ENCODE measurements at places on chromosomes 2 and 18.

DNA sequence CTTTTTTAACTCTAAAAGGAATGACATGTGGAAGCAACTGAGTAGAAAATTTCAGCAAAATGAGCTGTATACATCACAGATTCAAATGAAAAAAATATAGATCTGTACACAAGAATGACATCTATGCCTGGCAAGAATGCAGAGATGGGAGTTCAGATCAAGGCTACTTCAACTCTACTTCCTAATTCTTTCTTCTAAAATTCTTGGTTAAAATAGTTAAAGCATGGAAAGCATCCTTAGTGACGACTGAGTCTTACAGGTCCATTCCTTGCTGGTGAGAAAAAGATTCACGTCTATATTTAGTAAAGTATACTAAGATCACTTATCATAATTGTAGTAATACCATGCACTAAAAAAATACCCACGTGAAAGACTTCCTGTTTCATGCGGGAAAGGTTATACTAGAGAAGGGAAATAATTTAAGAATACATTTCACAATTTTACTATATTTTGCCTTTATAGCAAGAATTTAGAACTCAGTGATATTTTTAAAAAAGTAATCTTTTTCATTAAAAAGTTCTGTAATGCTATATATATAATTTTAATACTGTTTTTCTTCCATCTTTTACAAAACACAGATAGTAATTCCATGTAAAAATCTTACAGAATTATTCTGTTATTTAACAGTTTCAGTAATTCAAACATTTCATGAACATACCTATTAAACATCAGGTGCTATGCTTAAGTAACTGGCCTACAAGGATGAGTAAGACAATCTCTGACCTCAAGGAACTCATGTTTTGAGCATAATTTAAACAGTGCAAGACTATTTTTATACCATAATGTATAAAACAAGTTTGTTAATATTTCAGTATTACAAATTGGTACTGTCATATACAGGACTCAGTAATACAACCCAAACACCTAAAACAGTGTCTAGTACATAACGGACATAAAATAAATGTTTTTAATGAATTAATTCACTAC is 159.6 kb downstream of the BAZ2B start:
- peak; percentile 34 for DNase-seq

DNA sequence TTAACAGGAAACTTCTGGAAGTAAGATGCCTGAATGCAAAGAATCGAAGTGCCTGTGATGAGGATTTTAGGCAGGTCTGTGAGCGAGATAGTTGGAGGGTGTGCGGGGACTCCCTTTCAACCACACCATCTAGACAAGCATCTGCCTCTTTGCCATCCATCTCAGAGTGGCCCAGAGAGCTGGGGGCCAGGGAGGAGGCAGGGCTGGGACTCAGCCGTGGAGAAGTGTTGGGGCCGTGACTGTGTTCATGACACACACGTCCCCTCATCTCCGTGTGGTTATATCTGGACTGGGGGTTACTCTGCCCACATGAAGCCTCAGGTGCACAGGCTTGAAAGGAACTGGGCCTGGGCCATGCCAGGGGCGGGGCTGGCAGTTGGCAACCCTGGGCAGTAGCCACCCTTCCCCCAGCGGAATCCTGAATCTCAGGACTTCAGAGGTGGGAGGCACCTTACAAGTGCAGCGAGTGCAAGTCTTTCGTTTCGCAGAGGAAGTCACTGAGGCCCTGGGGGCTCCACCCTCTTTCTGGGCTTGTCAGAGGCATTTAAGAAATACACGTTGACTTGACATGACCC is 112.5 kb downstream of the SLC4A3 start:
- no peak for DNase-seq

DNA sequence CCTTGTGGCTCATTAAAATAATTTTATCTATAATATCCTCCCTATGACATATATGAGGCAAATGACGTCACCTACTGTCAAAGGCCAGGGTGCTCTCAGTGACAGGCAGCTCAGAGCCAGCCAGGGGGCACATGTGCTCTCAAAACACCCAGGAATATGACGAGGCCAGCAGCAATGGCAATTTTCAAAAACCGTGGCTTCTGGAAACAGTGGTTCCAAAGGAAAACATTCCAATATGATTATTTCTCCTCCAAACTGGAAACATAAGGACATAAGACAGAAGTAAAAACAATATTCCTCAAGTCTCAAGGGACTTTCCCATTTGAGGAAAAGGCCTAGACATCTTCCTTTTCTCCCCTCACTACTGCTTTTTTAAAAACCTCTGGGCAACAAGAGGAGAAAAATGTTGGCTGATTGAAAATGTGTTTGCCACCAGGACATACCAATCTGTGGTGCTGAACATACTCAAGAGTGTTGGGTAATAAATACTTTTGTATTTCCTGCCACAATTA is 40.8 kb downstream of the RNF152 start:
- no peak for DNase-seq

DNA sequence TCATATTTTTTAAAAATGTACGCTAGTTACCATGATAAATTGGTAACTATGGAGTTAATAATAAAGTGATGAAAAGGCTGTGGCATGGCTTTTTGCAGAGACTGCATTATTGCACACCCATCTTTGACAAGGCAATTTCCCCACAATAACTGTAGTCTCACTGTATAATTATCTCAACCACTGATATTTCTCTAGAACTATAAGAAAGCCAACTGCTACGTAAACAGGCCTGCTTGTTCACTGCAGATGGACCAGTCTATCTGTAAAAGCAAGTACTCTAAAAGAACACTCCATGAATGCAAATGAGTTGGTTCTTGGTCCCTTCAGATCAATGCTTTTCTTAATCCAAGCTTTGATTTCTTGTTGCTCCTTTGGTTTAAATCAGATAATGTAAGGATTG is 218.7 kb downstream of the RBM43 start:
- DNase-seq: no peak

DNA sequence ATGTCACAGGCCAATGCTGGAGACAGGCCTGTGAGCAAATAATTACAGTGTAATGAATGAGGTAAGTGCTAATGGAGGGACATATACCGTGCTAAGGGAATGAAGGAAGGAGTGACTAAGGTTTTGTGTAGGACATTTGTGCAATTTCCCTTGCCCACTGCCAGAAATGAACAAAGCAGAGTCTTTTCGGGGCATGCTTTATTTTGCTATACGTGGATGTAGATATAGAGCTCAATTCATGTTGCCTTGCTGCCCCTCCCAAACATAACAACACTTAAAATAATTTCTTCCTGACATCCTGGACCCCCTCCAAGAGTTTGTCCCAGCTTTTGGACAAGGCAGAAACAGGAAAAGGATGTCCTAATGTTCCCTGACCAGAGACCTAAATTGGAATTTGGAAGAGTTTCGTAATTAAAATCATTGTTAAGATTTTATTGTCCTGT is 23.7 kb upstream of the CD28 start:
- no peak for DNase-seq

GRCh38 chr2:121356058-121356640 is 71.1 kb upstream of the TFCP2L1 start:
- DNase-seq: peak; percentile 38

DNA sequence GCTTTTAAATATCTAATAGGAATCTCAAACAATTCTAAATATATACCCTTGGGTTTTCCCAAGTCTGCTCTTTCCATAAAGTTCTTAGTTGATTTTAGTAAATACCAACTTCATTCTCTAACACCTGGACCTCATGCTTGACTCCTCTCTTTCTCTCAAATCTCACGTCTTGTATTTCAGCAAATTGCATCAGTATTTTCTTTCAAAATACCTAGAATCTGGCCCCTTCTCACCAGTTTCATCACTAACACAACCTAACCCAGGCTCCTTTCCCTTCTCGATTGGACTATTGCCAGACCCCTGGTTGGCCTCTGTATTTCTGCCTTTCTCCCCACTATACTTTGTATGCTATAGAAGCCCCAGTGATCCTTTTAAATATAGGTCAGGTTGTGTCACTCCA is 23.0 kb upstream of the FAM171B start:
- no peak for DNase-seq

GRCh38 chr18:22344908-22345670 is 72.6 kb downstream of the CTAGE1 start:
- DNase-seq: no peak

- DNase-seq: no peak
Measured at GRCh38 chr18:24831871-24832665, 371.6 kb downstream of the HRH4 start.

GRCh38 chr2:157431176-157431575 is 12.7 kb downstream of the CYTIP start:
- no peak for DNase-seq

DNA sequence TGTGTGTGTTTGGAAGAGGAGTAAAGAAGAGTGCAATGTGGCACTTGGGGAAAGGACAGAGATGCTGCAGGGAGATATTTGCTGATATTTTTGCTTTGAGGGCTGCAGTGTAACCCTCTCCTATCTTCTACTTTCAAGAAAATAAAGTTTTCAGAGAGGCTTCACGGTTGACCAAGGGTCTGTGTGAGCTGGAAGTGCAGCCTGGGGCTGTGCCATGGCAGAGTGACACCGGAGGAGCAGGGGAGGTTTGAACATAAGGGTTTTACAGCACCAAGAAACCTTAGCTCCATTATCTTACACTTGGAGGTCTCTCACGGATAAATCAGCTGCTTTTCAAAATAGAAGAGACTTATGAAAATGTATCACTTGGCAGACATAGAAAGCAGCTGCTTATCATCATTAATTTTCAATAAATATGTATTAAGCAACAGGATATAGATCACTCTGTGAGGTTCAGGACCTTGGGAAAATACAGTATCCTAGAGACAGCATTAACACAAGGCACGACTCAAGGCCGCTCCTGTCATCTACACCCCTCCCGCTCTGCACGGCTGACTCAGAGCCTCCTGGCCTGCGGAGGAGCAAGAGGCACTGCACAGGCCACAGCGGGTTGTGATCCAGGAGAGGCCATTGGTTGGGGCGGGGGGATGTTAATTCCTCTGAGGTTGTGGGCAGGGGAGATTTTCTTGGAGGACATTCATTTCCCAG is 127.8 kb downstream of the COPS8 start:
- DNase-seq: no peak

- DNase-seq: peak; percentile 55
Measured at GRCh38 chr2:65164426-65164891, 34.6 kb upstream of the RAB1A start.

DNA sequence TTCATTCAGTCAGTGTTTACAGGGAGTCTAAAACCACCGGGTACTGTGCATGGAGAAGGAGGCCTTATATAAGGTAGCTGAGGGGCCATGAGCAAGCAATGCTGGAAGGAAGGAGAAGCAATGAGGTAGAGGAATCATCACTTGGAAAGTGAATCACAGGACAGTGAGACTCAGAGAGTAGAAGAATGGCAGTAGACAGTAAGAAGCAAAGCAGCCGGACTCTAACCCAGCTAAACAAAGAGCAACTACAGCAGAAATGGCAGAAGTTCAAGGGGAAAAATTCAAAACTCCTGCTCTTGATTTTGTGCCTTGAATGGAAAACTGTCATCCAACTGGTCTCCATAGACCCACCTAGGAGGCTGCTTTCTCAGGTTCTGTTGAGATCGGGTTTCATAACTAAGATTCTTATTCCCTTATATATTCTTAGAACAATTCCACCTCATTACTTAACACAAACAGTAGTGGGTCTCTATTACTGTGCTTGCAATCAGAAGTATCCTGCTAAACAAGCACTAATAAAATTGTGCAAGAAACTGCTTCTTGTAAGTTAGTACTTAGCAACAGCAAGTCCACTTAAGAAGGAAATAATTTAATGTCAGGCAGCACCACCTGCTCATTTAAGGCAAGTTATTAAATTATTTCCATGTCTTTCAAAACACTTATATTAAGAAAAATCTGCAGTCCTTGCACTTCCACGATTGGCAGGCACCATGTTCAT is 68.0 kb downstream of the RBMS1 start:
- DNase-seq: no peak

DNA sequence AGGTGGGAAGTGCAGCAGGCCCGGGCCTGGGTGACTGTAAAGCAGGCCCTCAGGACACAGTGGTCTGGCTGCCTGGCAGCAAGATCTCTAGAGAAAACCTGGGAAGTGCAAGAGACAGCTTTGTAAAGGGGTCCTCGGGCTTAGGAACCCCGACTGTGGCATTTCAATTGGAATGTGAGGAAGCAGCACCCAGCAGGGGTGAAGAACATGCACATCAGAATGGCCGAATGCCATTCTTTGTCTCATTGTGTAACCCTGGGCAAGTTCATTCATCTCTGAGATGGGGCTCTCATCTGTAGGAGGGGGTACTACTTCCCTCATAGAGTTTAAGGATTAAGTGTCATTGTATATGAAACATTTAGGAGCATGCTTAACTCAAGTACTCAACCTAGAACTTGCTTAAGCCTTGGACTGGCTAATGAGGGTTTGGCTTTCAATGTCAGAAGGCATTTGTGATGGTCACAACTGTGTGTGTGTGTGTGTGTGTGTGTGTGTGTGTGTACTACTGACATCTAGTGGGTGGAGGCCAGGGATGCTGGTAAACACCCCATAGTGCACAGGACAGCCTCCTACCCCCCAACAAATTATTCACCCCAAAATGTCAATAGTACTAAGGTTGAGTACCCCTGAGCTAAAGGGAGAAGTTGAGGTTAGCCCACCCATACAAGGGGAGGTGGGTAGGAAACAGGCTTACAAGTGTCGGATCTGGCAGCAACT is 29.3 kb downstream of the MEX3C start:
- DNase-seq: no peak

GRCh38 chr2:95007822-95008221 is 17.7 kb upstream of the MAL start:
- DNase-seq: no peak

GRCh38 chr2:61255580-61256437 is 93.8 kb downstream of the C2orf74 start:
- DNase-seq: no peak

- DNase-seq: no peak
Measured at GRCh38 chr2:197480165-197481036, 19.2 kb downstream of the HSPD1 start.

DNA sequence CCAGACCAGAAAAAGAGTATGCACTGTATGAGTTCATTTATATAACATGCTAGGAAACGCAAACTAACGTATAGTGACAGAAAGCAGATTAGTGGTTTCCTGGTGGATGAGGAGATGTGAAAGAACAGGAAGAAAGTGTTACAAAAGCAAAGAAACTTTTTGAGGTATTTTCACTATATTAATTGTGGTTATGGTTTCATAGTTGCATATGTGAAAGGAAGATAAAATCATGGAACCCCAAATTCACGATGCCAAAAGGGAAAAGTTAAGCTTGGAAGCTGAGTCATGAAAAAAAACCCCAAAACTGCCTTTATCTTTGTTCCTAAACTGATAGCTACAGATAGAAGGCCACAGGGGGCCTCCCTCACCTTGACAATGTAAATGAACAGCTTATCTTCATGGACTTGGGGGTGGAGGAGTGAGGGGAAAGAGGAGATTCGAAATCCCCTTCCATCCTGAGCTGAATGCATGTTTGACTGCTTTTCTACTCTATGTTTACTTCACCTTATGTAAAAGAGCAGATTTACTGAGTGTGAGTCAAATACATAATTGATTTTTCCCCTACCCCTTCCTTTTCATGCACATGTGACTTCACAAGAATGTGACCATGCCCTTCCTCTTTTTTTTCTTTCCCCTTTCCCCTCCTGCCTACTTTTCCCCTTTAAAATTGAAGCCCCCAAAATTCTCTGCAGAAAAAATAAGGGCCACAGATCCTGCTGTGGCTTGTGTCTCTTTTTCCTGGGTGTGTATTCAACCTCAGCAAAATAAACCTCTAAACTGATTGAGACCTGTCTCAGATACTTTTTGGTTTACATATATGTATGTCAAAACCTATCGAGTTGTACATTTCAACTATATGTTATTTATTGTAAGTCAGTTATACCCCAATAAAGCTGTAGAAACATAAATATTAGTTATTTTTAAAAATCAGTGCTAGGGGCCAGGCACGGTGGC is 100.1 kb upstream of the TLK1 start:
- peak; percentile 88 for DNase-seq

All from MV-4-11 (cell line).